ENCODE measurements at places on chromosomes 13 and 19.

DNA sequence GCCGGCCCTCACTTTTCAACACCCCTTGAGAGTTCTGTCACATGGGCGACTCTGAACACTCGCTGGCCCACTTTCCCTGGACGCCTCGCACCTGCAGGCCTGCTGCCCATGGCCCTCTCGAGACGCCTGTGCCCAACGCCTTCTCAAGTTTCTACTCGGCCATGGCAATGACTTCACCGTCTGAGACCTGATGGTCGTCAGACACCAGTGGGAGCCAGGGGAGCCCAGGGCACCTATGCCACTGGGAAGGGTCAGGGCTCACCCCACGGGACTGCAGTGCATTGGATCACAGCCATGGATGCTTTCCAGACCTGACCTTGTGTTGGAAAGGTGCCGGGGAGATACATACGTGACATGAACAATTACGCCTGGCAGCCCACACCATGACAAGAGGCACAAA, 60.1 kb downstream of the KLF2 start:
- no peak for DNase-seq

GRCh38 chr13:44752164-44752563, 176.0 kb upstream of the TSC22D1 start:
- DNase-seq: no peak

GRCh38 chr13:100710176-100710575, 35.6 kb upstream of the TMTC4 start:
- no peak for DNase-seq

DNA sequence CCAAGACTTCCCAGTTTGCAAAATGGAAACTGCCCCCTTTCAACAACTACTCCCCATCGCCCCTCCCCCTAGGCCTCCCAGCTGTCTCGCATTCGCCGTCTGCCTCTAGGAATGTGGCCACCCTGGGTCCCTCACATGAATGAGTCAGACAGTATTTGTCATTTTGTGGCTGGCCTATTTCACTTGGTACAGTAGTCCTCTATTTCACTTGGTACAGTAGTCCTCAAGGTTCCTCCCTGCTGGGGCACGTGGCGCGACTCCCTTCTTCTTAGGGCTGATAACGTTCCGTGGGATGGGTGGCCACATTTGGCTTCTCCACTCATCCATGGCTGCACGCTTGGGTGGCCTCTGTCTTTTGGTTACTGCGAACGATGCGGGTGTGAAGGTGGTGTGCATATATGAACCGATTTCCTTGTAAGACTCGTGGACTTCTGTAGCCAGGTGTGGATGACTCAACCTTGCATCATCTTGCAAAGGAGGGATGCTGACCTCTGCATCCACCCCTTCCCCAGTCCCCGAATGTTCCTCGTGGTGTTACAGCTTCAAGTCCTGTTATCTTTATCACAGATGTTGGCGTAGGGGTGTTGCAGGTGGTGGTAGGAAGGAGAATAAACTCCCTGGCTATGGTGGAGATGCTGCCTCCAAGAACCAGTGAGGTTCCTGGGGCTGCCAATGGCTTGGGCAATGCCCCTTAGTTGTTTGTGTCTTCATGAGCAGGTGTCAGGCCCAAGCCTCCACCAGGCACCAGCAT, 112.1 kb upstream of the SOX1 start:
- no peak for DNase-seq

GRCh38 chr19:36236946-36237310, 22.0 kb downstream of the ZNF146 start:
- no peak for DNase-seq

DNA sequence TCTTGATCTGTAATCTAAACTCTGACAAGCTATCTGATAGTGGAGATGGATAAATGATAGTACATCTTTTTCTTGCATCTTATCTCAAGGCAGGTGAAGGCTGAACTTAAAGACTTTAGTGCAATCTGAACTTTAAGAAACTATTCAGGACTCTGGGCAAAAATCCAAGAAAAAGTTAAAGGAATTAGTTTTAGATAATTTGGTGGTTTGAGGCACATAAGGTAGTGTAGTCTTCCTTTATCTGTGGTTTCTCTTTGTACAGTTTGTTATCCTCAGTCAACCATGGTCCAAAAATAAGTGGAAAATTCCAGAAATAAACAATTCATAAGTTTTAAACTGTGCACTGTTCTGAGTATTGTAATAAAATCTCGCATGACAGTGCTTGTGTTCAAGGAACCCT, 172.9 kb downstream of the UGGT2 start:
- DNase-seq: no peak

GRCh38 chr19:41455936-41456335, 13.0 kb downstream of the ERICH4 start:
- DNase-seq: no peak

- no peak for DNase-seq
Measured at GRCh38 chr19:6343462-6343861, 10.1 kb upstream of the ACER1 start.

DNA sequence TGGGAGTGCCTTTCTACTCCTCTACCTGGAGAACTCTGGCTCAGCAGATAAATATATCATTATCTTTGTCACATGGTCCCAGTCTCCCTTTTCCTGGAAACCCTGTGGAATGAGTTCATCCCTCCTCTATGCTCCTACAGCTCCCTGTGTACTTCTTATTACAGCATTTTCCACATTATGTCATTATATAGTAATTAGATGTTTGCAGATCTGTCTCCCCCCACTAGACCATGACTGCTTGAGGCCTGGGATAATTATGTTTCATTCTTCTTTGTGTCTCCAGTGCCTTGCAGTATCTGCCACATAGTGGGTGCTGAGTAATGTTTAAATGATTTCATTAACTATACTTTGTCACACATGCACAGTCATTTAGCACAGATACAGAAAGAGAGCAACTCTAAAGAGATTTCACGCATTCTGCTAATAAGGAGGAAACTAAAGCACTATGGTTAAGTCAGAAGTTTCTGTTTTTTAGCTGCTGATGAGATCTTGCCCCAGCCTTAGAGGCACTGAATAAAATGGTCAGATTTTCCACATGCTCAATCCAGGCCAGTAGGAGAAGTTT, 66.1 kb upstream of the DIAPH3 start:
- peak; percentile 19 for DNase-seq

DNA sequence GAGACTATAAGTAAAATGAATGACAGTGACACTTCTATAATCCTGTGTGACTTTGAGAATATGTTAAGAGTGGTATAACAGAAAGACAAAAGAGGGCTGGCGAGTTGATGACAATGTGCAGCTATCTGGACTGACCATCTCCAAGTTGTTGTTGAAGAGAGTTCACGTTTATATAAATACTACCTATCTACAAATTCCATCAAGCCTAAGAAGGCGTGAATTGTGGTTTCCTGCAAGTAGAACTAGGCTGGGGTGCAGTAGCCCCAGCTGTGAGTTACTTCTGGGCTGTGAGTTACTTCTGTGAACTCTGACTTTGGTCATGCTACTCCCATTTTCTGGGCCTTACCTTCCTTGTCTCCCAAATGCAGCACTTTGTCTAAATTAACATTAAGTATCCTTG, 561.0 kb downstream of the TBC1D4 start:
- no peak for DNase-seq

DNA sequence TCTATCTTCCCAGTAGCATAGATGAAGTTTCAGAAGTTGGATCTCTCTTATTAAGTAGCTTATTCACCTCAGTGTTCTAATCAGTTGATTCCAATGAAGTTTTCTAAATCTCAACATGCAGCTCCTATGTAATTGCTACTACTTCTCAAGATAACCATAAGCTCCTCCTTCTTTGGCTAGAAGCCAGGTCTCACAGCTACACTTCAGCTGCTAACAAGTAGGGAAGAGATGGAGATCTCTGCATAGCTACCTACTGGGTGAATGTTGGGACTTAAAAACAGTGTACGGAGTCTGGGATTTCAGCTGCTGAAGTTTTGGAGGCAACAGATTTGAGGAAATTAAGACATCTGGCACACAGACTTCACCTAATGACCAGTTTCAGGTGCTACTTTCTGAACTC, 661.0 kb downstream of the SLITRK1 start:
- DNase-seq: no peak

DNA sequence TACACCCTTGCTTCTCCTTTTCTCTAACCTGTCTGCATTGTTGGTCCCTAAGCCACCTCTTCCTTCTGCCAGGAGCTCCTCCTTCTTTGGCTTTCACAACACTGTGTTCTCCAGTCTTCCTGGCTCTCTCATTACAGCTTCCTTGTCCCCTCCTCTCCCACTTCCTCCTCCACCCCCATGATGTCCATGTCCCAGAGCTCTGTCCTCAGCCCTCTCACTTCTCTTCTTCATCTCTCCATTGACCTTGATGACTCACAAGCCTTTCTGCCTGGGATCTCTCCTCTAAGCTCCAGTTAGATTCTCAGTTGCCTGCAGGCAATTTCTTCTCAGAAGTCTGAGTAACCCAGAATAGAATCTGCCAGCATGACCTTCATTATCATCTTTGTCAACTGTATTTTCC, 100.3 kb upstream of the WASF3 start:
- no peak for DNase-seq

GRCh38 chr19:8115805-8116396, 33.5 kb downstream of the FBN3 start:
- DNase-seq: no peak

DNA sequence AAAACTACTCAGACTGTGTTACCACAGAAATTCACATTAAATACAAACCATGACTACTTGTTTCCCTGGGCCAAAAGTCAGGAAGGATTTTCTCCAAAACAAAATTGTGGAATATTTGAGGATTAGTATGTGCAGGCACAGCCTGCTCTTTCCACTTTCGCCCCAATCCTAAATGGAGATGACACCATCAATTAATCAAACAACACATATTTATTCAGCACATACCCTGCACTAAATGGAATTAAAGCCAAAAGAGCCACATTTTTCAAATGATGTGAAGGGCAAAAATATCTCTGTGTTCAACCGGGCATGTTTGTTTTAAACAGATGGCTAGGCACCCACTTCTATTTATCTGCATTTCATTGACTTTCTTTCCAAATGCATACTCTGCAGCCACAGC, 523.1 kb downstream of the DCT start:
- DNase-seq: no peak

- DNase-seq: no peak
Measured at GRCh38 chr19:34880034-34880433, 46.7 kb upstream of the ZNF30 start.

DNA sequence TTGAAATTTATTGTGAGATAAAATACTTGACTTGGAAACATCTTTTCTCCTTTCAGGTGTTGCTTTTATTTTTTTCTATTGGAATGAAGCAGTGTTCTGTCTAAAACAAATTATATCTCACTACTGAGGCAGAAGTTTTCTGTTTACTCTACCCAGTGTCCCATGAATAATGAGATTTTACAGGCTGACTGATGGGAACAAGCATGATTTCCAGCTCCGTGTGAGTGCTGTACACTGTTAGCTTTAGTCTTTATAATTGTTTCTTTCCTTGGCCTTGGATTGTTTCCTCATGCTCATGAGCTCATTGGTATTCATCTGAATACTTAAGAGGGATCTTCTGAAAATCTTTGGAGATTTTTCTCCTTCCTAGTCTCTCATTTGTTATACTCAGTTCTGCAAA, 2049.5 kb upstream of the PRR20A start:
- DNase-seq: no peak

DNA sequence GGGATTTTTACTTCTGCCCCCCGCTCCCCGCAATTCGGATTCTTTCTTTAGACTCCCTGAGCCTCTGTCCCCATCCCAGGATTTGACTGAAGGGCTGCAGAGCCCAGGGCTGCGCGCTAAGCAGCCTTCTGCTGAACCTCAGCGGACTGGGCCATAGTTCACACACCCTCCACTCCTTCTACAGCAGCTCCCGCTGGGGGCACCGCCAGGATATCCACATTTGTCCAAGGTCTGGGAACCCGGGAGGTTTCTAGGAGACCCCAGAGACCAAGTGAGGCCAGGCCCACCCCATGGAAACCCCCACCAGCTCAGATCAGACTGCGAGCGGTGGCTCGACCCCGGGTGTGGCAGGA, 463.3 kb downstream of the ITGBL1 start:
- peak; percentile 46 for DNase-seq

DNA sequence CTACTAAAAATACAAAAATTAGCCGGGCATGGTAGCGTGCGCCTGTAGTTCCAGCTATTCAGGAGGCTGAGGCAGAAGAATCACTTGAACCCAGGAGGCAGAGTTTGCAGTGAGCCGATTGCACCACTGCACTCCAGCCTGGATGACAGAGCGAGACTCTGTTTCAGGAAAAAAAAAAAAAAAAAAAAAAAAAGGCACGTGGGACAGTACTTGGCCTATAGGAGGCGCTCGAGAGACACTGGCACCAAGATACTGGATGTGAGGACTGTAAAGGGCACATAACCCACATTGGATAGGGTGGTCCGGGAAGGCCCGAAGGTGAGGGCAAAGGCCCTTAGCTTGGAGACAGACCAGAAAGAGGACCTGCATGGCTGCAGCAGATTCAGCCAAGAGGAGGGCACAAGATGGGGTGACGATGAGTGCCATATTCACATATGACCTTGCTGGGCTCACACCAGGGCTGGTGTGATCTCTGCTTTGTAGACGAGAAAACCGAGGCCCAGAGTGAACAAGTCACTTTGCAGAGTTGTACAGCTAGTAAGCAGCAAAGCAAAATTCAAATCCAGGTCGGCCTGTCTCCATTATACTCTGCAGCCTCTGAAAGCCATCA, 89.4 kb downstream of the DPF1 start:
- DNase-seq: peak; percentile 12

GRCh38 chr19:42345191-42345812, 19.9 kb downstream of the MEGF8 start:
- no peak for DNase-seq

DNA sequence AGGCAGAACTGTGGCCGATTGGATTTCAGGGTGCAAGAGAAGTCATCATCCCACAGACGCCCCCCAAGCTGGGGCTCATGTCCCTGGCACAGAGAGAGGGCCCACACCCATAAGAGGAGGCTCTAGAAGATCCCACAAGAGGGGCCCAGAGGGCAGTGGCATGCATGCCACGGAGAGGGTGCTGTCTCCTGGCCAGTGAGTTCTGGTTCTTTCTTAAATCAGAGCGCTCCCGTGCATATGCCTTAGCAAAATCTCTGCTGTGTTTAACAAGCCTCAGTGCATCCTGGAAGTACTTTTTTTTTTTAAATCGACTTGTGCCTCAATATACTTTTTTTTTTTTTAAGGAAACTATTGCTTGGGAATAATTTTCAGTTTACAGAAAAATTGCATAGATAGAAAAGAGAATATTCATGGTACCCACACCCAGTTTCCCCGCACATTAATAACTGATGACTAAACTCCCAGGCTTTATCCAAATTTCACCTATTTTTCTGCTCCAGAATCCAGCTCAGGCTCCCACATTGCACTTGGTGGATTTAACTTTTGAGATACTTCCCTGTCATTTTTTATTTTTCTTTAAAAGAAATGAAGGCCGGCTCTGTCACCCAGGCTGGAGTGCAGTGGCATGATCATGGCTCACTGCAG, 59.1 kb downstream of the PEX11G start:
- DNase-seq: no peak

GRCh38 chr13:58085819-58086218, 454.3 kb downstream of the PCDH17 start:
- DNase-seq: no peak

- DNase-seq: no peak
Measured at GRCh38 chr19:49846408-49846807, 4.6 kb upstream of the PTOV1 start.

DNA sequence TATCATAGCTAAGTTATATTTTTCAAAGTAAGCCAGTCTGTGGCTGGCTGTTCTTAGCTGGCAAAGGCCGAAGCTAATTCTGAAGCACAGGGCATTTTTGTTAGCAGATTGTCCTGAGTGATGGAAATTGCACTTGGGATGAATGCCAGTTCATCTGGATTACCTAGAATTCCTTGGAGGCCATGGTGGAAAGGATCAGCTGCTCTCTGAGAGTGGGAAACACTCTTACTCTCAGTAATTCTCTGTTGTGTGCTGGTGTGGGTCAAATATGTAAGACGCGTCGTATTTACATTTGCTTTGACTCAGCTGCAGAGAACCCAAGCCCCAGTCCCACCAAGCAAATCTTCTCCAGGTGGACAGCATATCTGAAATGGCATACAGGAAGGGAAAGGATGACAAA, 60.7 kb upstream of the C1QTNF9B start:
- DNase-seq: no peak

Measured in NCI-H345 (cell line).